ENCODE measurements at places on chromosomes 6 and 20. TPM values are rescaled to one million over a fixed set of nuclear protein-coding genes. Genes with fewer than 3 reads are reported as not detected.

Gene MOG
- not detected for total RNA-seq

Gene SLC2A10
- total RNA-seq, result not detected

Gene PAX1
- not detected for total RNA-seq

- H3K4me3 ChIP-seq, result no peak overlapping the region
- DNase-seq, result no peak
- H3K36me3 ChIP-seq, result peaks cover 1% of the 10 kb centered on the region
- peaks cover 10% of the 10 kb centered on the region for H3K4me1 ChIP-seq
- H3K27me3 ChIP-seq, result no peaks in the 10 kb centered on the region
Measured at GRCh38 chr6:169656546-169657283, 45.1 kb downstream of the WDR27 start.

DNA sequence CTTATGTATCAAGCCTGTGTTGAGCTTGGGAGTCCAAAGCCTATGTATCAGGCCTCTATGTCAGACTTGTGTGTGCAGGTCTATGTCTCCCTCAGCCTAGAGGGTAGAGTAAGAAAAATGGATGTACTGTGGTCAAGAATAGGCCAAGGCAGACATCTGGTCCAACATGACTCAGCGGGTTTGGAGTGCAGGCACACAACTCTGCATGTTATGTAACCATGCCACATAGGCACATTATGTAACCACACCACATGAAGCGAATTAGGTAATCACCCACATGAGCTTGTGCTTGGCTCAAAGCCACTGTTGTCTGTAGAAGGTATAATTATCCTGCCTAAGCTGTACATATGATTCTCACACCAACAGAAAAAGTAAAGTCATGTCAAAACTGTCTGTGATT, 1190.5 kb upstream of the EYS start:
- H3K4me1 ChIP-seq, result no peaks in the 10 kb centered on the region
- DNase-seq, result no peak
- H3K27ac ChIP-seq, result no peak overlapping the region

DNA sequence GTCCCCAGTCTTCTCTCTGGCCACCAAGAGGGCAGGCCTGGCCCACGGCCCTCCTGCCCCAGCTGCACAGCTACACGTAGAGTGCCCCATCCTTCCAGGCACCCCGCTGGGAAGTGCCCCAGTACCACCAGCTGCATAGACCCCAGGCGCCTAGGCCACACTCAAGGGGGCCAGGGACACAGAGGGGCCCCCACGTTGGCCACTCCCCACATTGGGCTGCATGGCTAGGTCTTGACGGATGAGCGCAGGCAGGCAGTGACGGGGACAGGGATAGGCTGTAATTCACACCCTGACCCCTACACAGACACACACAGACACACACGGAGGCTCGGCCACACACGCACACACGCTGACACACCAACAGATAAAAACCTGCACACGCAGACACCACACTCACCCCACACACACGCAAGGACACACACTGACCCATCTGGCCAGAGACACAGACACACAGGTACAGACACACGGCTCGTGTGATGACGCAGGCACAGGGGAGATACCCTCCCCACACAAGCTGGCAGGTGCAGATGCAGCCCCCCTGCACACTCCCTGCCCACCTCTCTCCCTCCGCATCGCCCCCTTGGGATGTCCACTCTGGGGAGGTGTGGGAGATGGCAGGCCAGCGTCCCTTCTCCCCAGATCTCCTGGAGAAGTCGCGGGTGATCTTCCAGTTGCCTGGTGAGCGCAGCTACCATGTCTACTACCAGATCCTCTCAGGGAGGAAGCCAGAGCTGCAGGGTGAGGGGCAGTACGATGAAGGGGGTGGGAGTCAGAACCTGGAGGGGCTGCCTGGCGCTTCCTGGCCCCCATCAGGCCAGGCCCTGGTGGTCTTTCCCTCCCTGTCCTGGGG, 30.0 kb downstream of the MYH7B start:
- H3K27me3 ChIP-seq, result peaks cover 7% of the 10 kb centered on the region
- H3K27ac ChIP-seq, result no peak overlapping the region
- H3K4me3 ChIP-seq, result no peak overlapping the region
- H3K36me3 ChIP-seq, result no peaks in the 10 kb centered on the region
- H3K4me1 ChIP-seq, result peaks cover 1% of the 10 kb centered on the region

- no peaks in the 10 kb centered on the region for H3K36me3 ChIP-seq
- no peaks in the 10 kb centered on the region for H3K27me3 ChIP-seq
- peak overlapping the region; percentile 79 for H3K4me3 ChIP-seq
- peak overlapping the region; percentile 73 for H3K27ac ChIP-seq
- no peak for DNase-seq
- H3K4me1 ChIP-seq, result peaks cover 11% of the 10 kb centered on the region
Measured at GRCh38 chr6:138987080-138987642, 892 bp downstream of the REPS1 start.

- peak overlapping the region; percentile 45 for H3K4me3 ChIP-seq
Measured at GRCh38 chr20:37914672-37915433, 11.9 kb downstream of the VSTM2L start.

DNA sequence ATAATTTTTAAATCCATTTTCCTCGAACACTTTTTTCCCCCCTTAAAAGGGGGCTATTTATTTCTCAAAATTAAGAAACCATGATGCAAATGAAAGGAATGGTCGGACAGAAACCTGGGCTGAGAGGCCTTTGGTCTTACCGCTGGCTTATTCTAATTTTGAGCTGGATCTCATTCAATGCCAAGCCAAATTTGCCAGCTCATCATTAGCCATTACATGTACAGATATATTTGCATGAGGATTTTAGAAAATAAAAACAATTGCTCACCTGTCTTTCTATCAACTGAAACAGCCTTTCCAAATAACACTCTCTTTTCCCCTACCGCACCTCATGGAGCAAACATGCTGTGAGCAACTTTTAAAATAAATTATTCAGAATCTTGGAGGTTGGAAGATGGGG, 219.5 kb upstream of the DTNBP1 start:
- H3K27me3 ChIP-seq, result peaks cover 5% of the 10 kb centered on the region
- no peaks in the 10 kb centered on the region for H3K36me3 ChIP-seq
- no peak for DNase-seq
- H3K4me3 ChIP-seq, result no peak overlapping the region
- no peak overlapping the region for H3K27ac ChIP-seq
- peaks cover 18% of the 10 kb centered on the region for H3K4me1 ChIP-seq

DNA sequence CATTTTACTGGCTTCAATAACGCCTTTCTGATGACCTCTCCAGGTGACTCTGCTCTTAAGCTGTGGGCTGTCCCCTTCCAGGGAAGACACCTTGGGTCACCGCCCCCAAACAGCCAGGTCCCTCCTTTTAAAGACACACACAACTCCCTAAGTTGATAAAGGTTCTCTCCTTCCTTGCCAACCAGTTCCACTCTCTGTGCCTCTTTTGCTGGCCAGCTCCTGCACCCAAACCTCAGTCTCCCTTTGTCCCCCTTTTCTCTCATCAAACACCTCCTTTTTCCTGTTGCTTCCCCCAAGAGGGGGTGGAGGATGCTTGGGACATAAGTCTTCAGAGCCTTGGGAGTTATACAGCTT, 1.0 kb downstream of the NCOA6 start:
- H3K4me3 ChIP-seq, result peak overlapping the region; percentile 92
- H3K27me3 ChIP-seq, result peaks cover 13% of the 10 kb centered on the region
- H3K36me3 ChIP-seq, result peaks cover 15% of the 10 kb centered on the region
- peaks cover 29% of the 10 kb centered on the region for H3K4me1 ChIP-seq

DNA sequence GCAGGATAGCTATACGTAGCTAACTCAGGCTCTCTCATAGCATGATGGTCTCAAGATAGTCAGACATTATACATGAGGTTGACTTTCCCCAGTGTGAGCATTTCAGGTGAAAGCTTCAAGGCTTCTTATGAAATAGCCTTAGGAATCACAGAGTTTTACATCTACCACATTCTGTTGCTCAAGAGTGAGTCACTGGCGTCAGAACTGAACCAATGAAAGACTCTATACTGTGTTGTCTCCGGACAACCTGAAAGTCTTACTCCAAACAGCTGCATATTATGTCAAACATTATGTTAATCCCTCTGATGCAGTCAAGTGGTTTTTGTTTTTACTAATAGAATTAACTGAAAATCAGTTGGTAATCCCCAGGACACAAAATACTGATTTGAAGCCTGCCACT, 79.8 kb upstream of the TRDN start:
- DNase-seq, result no peak
- no peaks in the 10 kb centered on the region for H3K4me1 ChIP-seq
- no peaks in the 10 kb centered on the region for H3K36me3 ChIP-seq
- H3K27me3 ChIP-seq, result no peaks in the 10 kb centered on the region
- H3K27ac ChIP-seq, result no peak overlapping the region
- no peak overlapping the region for H3K4me3 ChIP-seq

DNA sequence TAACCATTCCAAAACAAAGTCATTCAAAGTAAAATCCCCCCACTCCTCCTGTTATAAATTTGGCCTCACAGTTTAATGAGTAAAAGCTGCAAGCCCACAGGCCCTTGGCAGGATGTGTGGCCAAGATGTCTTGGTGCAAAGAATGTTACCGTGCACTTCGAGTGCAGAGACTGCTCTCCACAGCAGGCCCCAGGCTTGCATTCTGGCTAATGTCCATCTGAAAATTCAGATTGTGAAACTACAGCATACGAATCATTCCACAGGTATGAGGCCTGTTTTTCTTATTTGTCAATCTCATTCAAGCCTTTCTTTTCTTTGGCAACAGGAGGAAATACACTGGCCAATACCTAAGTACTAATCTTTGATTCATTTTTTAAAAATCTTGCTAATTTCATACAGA, 7.1 kb downstream of the RPS6KA2 start:
- no peaks in the 10 kb centered on the region for H3K4me1 ChIP-seq
- H3K27me3 ChIP-seq, result peaks cover 20% of the 10 kb centered on the region
- H3K4me3 ChIP-seq, result no peak overlapping the region
- no peak for DNase-seq

DNA sequence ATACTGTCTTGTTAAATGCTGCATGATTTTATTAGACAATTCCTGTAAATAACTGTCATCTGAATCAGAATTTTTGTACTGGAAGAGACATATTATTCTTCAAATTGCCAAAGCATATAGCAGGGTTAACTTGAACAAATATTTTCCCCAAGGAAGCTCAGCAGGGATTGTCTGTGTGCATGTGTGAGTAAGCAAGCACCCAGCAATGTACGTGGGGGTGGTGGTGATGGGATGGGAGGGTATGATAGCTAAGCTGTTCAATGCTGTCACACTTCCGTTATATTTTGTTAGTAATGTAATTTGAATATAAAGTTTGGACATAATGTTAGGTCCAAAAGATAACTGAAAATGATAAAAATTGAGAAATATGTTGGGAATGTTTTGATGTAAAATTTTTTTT, 118.1 kb downstream of the MYB start:
- peaks cover 5% of the 10 kb centered on the region for H3K4me1 ChIP-seq
- H3K27ac ChIP-seq, result no peak overlapping the region
- H3K36me3 ChIP-seq, result peaks cover 8% of the 10 kb centered on the region
- H3K4me3 ChIP-seq, result no peak overlapping the region

GRCh38 chr6:68710916-68711315, 75.8 kb downstream of the ADGRB3 start:
- H3K27me3 ChIP-seq, result no peaks in the 10 kb centered on the region
- H3K4me1 ChIP-seq, result no peaks in the 10 kb centered on the region
- no peak overlapping the region for H3K4me3 ChIP-seq
- H3K36me3 ChIP-seq, result no peaks in the 10 kb centered on the region

DNA sequence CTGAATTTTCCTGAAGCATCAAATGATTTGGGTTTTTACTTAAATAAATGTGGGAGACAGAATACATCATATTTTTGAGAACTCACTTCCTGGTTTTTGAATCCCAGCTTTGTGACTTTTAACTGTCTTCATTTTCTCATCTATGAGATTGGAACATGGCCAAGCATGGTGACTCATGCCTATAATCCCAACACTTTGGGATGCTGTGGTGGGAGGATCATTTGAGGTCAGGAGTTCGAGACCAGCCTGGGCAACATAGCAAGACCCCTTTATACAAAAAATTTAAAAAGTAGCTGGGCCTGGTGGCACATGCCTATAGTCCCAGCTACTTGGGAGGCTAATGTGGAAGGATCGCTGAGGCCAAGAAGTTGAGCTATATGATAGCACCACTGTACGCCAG, 122.3 kb downstream of the QKI start:
- H3K27ac ChIP-seq, result no peak overlapping the region
- H3K4me3 ChIP-seq, result no peak overlapping the region
- H3K4me1 ChIP-seq, result no peaks in the 10 kb centered on the region
- no peak for DNase-seq
- H3K27me3 ChIP-seq, result no peaks in the 10 kb centered on the region

- no peak for DNase-seq
- no peaks in the 10 kb centered on the region for H3K36me3 ChIP-seq
Measured at GRCh38 chr6:27066381-27066780, 181.1 kb upstream of the PRSS16 start.

DNA sequence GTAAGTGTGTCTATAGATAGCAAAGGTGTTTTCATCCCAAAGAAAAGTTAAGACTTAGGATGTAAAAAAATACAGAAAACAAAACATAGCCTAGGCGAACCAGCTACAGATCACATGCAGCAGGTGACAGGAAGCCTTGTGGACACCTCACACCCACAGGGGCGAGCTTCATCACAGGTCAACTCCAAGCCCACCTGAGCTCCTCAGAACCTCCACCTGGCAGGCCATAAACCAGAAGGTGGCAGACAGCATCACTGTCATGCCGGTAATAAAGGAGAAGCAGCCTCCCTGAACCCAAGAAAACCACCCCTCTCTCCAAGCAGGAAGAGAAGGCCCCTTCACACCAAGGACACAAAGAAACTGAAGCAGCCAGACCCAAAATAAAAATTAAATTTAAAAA, 1.0 kb downstream of the RALGAPA2 start:
- peaks cover 26% of the 10 kb centered on the region for H3K4me1 ChIP-seq
- H3K4me3 ChIP-seq, result peak overlapping the region; percentile 87
- peaks cover 9% of the 10 kb centered on the region for H3K36me3 ChIP-seq
- H3K27me3 ChIP-seq, result peaks cover 2% of the 10 kb centered on the region
- DNase-seq, result peak; percentile 53

DNA sequence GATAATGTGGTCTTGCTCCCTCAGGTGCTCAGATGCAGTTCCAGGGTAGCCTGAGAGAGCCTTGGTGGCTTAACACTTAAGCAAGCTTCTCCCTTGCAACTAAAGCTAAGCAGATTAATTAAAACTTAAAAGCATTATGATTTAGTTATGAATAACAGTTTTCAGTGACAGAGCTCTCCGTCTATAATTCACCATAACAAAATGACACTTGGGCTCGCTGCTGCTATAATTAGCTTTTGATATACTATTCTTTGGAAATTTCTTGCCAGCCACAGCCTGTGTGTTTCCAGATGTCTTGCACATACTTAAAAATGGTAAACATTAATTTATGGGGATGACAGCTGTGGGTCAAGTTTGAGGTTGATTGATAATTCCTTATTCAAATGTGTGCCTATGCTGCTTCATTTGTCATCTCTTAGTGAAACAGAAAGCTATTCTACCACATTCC, 380.5 kb downstream of the TFAP2B start:
- no peaks in the 10 kb centered on the region for H3K36me3 ChIP-seq
- H3K27me3 ChIP-seq, result no peaks in the 10 kb centered on the region
- DNase-seq, result no peak
- no peak overlapping the region for H3K4me3 ChIP-seq
- no peak overlapping the region for H3K27ac ChIP-seq

GRCh38 chr6:108874470-108875160, 26.4 kb downstream of the ARMC2 start:
- peak; percentile 78 for DNase-seq
- peaks cover 63% of the 10 kb centered on the region for H3K4me1 ChIP-seq
- no peaks in the 10 kb centered on the region for H3K27me3 ChIP-seq
- H3K4me3 ChIP-seq, result peak overlapping the region; percentile 47

GRCh38 chr20:3275064-3275935, 36.3 kb upstream of the SLC4A11 start:
- H3K27ac ChIP-seq, result no peak overlapping the region
- no peaks in the 10 kb centered on the region for H3K36me3 ChIP-seq
- no peak overlapping the region for H3K4me3 ChIP-seq
- no peaks in the 10 kb centered on the region for H3K27me3 ChIP-seq
